Kidney (tissue), 22 donors: ENCODE measurements at places on chromosomes 6 and 20. TPM values are rescaled to one million over a fixed set of nuclear protein-coding genes. Genes with fewer than 3 reads are reported as not detected.

DNA sequence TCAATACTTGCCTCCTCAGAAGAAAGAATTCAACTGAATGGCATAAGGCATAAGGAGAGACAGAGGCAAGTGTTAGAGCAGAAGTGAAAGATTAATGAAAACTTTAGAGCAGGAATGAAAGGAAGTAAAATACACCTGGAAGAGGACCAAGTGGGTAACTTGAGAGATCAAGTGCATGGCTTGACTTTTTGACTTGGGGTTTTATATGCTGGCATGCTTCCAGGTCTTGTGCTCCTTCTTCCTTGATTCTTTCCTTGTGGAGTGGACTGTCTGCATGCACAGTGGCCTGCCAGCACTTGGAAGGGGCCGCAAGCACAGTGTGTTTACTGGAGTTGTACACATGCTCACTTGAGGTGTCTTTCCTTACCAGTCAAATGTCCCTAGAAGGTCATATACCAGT lies 222.1 kb upstream of the UFL1 start:
- no peak for DNase-seq
- no peaks in the 10 kb centered on the region for H3K27me3 ChIP-seq
- no peaks in the 10 kb centered on the region for H3K36me3 ChIP-seq
- no peak overlapping the region for H3K4me3 ChIP-seq
- no peak overlapping the region for H3K27ac ChIP-seq

DNA sequence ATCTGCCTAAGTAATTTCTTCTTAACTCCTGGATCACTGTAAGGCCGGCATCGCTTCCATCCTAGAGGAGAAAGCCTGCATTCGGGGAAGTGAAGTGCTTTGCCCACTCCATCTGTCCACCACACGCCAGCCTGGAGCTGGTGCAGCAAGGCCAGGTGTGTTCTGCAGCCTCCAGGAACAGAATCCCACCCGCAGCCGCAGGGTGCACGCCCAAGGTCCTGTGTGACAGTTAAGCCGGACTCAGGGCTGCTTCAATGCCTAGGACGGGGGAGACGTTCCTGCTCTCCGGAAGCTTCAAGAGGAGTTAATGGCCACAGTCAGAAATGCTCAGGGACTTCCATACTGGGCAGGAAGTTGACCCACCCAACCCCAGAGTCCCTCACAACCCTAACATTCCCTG lies 86.1 kb upstream of the QKI start:
- H3K36me3 ChIP-seq: no peaks in the 10 kb centered on the region
- no peak for DNase-seq
- H3K4me3 ChIP-seq: no peak overlapping the region
- H3K27ac ChIP-seq: no peak overlapping the region
- H3K4me1 ChIP-seq: no peaks in the 10 kb centered on the region
- H3K27me3 ChIP-seq: no peaks in the 10 kb centered on the region

DNA sequence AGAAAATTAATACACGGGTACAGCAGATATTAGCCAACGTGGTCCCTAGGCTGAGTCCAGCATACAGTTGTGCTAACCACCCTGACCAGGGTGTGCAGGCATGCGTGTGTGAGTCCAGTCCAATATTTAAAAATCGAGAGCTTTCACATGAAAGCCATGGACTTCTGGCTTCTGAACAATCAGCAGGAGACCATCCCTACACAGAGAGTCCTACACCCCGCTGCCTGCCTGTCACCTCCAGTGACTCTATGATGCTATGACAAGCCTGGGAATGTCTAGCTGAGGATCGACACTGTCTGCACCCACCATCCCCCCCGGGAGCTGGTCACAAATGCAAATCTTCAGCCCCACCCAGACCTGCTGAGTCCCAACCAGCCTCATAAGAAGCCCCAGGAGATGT lies 7.9 kb downstream of the ACSS1 start:
- no peak for DNase-seq
- no peak overlapping the region for H3K4me3 ChIP-seq
- H3K4me1 ChIP-seq: peaks cover 70% of the 10 kb centered on the region
- peaks cover 14% of the 10 kb centered on the region for H3K36me3 ChIP-seq
- H3K27ac ChIP-seq: peak overlapping the region; percentile 56
- no peaks in the 10 kb centered on the region for H3K27me3 ChIP-seq

DNA sequence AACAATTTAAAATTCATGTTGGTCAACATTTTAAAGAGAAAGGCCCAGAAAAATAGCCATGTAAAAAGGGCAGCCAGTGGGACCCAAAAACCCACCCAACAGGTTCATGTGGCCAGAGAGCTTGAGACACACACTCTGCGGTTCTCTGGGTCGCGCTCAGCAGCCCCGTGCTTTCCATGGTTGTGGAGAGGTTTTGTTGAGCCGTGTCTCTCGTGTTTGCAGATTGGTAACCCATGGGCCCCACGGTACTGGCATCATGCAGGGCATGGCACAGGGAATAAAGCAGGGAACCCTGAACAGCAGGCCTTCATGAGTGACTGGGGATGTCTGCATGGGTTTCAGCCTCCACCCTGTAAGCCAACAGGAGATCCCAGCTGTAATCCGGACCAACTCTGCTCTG lies 127.7 kb upstream of the CST7 start:
- H3K27ac ChIP-seq: no peak overlapping the region
- H3K4me1 ChIP-seq: no peaks in the 10 kb centered on the region
- H3K36me3 ChIP-seq: no peaks in the 10 kb centered on the region
- H3K4me3 ChIP-seq: no peak overlapping the region
- DNase-seq: no peak

- H3K36me3 ChIP-seq: no peaks in the 10 kb centered on the region
- H3K27ac ChIP-seq: no peak overlapping the region
- no peak overlapping the region for H3K4me3 ChIP-seq
Observed at GRCh38 chr20:18995455-18995854, 181.9 kb downstream of the SCP2D1 start.

- H3K27ac ChIP-seq: no peak overlapping the region
- H3K27me3 ChIP-seq: no peaks in the 10 kb centered on the region
- no peak for DNase-seq
- no peak overlapping the region for H3K4me3 ChIP-seq
- H3K36me3 ChIP-seq: no peaks in the 10 kb centered on the region
Observed at GRCh38 chr6:73704260-73704659, 8.3 kb downstream of the CD109 start.

DNA sequence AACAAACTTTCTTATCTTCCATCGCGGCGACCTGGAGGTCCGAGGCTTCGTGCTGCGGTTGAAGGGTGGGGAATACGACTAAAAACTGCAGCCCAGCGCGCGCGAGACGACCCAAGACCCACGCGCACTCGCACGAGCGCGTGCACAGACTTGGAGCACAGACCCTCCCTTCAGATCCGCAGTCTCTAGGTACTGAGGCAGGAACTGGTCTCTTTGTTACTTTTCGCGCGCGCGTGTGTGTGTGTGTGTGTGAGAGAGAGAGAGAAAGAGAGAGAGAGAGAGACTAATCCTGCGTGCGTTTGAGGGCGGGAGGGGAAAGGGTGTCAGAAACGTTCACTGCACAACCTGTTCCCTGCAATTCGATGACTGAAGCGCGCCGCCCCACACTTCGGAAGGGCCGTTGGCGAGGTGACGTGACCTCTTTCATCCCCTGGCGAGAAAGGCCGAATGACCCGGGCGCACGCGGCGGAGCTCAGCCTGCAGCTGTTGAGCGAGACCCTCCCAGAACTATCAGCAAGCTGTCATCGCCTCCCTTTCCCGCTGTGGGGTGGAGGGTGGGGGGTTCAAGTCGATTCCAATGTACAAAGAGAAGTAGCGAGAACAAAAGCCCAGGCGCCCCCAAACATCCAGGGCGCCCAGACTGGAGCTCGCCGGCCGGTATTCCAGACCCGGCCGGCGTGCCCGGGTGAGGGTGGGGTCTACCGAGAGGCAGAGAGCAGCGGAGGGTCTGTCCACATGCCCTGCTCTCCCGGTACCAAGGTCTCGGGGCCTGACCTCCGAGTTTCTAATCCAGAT lies 1.5 kb upstream of the TUBB2B start:
- no peaks in the 10 kb centered on the region for H3K36me3 ChIP-seq
- DNase-seq: peak; percentile 76
- no peak overlapping the region for H3K27ac ChIP-seq
- peaks cover 11% of the 10 kb centered on the region for H3K4me1 ChIP-seq
- peak overlapping the region; percentile 46 for H3K4me3 ChIP-seq

- no peaks in the 10 kb centered on the region for H3K4me1 ChIP-seq
- H3K36me3 ChIP-seq: no peaks in the 10 kb centered on the region
- peak; percentile 27 for DNase-seq
- no peaks in the 10 kb centered on the region for H3K27me3 ChIP-seq
- H3K4me3 ChIP-seq: no peak overlapping the region
Observed at GRCh38 chr20:51860111-51860882, 58.0 kb upstream of the SALL4 start.

- peaks cover 4% of the 10 kb centered on the region for H3K4me1 ChIP-seq
- peak; percentile 81 for DNase-seq
- no peaks in the 10 kb centered on the region for H3K36me3 ChIP-seq
- H3K4me3 ChIP-seq: peak overlapping the region; percentile 18
- H3K27me3 ChIP-seq: no peaks in the 10 kb centered on the region
Observed at GRCh38 chr6:22071270-22072041, 225.4 kb downstream of the PRL start.

Gene TPBG
- 30.8 TPM for total RNA-seq

Gene SLC17A2
- 0.76 TPM for total RNA-seq

Gene SLC22A7
- total RNA-seq: 2.0 TPM

Gene HLA-G
- 0.35 TPM for total RNA-seq
